ENCODE measurements at places on chromosomes 1 and 21.

DNA sequence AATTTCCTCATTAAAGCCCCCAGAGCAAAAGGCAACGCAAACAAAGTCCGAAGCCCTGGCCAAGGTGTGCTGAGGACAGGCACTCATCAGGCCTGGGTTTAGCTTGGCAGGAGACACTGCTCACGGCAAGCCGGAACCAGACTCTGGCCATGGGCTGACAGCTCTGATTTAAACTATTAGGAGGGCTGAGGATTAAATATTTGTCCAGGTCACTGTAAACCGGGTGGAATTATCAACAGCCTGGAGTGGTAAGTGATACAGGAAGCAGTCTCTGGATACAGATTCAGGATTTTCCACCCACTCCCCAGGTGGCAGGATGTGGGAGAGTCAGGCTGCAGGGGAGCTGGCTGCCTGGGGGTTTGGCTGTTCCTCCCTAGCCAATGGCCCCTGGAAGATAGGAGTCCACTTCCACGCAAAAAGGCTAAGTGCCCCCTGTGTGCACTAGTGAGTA, 42.4 kb downstream of the SLC66A1 start:
- no peak for DNase-seq

DNA sequence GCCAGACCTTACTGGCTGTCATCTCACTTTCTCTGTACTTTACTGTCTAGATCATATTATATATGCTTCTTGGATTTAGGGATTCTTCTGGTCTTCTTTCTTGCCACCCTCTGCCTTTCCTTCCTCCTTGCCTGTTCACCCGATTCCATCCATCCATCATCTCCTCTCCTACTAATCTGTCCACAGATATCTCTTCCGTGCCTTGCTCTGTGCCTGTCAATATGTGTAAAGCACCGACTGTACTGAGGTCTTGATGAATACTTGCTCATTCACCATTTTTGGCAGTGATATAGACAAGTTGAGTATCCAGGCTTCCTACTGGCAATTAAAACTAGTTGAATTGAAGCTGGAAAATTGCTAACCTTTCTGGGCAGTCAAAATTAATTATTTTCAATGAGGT, 8.1 kb downstream of the FMN2 start:
- DNase-seq, result no peak

DNA sequence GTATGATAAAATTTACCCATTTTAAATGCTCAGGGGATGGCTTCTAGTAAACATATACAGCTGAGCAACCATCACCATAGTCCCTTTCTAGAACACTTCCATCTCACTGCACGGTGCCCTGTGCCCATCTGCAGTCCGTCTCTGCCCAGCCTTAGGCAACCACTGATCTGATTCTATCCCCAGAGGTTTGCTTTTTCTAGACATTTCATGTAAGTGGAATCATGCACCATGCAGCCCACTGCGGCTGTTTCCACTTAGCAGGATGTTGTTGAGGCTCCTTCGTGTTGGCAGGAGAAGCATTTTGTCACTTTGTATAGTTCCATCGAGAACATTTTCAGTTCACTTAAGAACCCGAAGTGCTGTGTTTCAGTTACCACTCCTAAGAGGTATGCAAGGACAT, 27.8 kb upstream of the VAMP3 start:
- DNase-seq, result no peak

- DNase-seq, result peak; percentile 68
Measured at GRCh38 chr1:100400404-100400803, 48.1 kb downstream of the CDC14A start.

DNA sequence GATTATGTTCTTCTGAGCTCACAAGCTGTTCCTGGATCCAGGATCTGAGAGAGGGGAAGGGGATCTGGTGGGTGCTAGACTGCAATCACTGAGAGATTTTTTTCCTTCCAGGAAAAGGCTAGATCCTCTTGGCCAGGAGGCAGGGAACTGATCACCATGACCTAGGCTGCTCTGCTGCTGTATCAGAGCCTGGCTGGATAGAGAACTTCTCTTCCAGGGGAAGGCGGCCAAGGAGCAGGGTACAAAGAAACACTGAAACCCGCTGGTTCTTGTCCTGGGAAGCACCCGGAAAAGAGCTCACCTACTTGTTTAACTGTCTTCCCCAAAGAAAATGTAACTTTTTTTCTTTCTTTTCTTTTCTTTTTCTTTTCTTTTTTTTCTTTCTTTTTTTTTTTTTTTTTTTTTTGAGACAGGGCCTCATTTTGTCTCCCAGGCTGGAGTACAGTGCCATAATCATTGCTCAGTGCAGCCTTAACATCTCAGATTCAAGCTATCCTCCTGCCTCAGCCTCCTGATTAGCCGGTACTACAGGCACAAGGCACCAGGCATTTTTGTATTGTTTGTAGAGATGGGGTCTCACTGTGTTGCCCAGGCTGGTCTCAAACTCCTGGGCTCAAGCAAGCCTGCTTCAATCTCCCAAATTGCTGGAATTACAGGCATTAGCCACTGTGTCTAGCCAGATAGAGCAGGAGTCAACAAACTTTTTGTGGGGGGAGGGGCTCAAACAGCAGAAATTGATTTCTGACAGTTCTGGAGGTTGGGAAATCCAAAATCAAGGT, 12.4 kb upstream of the RPS6KA1 start:
- no peak for DNase-seq

GRCh38 chr1:6805004-6805416, 19.8 kb downstream of the CAMTA1 start:
- DNase-seq, result peak; percentile 8

DNA sequence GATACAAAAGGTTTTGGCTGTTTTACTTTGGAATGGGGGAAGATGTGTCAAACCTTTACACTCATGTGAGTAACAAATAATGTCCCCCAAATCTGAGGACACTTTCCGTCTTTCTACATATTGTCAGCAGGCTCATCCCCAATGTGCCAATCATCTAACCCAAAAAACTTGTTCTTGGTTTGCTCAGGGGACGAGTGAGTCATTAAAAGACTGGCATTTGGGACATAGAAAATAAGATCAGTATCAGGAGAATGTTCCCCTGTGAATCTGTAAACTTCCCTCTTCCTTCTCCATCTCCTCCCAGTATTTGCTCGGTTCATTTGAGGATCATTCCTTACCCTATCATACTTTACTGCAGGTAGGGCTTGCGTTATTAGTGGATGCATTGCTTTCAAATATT, 194.1 kb upstream of the RUNX1 start:
- no peak for DNase-seq

GRCh38 chr21:34595457-34595856, 19.5 kb downstream of the RCAN1 start:
- no peak for DNase-seq

DNA sequence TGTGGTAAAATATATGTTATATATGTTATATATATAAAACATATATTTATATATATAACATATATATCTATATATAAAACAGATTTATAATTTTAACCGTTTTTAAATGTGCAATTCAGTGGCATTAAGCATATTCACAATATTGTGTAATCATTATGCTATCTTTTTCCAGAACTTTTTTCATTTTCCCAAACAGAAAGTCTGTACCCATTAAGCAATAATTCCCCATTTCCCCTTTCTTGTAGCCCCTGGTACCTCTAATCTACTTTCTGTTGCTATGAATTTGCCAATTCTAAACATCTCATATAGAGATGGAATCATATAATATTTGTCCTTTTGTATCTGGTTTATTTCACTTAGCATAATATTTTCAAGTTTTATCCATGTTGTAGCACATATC, 10.7 kb upstream of the ARHGEF11 start:
- DNase-seq, result no peak

- DNase-seq, result no peak
Measured at GRCh38 chr1:62897788-62898187, 113.9 kb downstream of the ATG4C start.

DNA sequence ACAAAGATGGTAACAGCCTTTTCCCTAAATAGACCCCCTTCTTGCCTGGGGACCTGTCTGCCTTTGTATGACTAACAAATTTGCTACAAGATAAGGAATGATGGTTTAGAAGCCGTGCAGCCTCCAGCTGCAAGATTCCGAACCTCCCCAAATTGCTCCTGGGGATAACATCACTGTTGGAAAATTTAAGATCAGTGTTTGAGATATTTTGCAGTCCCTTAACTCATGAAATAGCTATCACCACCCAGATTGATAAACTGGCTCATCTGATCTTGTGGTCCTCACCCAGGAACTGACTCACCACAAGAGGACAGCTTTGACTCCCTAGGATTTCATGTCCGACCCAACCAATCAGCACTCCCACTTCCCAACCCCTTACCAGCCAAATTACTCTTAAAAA, 254.7 kb downstream of the USH2A start:
- DNase-seq, result no peak

DNA sequence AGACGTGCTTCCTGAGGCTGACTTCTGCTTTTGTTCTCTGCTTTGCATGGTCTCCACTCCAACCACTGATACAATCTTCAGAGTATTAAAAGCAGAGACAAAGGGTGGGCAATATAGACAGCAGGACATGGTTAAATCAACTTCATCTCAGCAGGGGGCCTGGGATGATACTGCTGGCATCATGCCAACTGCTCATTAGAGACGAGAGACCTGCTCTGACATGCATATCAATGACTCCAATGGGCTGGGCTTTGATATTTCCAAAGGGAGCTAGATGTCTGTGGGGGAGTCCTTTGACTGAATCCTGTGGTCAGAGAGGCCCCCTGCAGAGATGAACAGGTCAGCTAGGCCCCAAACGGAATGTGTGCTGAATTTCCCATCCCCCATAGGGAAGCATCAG, 106.6 kb downstream of the ACTL8 start:
- no peak for DNase-seq

- no peak for DNase-seq
Measured at GRCh38 chr1:22810378-22810777, 99.7 kb downstream of the EPHB2 start.

- DNase-seq, result peak; percentile 49
Measured at GRCh38 chr1:231628207-231628876, 1.8 kb downstream of the DISC1 start.

DNA sequence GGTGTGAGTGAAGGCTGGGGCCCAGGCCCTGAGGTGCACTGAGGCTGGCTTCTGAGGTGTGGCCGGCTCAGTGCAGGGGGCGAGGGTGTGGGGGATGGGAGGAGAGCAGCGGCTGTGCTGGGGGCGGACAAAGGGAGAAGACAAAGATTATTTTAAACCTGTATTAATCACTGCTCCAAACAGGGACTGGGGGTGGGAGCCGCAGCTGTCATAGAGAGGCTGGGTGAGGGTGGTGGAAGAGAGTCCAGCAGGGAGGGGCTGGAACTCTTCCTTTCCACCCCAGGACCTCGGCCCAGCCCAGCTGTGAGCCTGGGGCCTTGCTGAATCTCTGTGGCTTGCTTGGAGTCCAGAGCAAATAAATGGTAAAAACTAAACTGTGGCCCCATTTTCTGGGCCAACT, 106.9 kb downstream of the KCND3 start:
- no peak for DNase-seq

DNA sequence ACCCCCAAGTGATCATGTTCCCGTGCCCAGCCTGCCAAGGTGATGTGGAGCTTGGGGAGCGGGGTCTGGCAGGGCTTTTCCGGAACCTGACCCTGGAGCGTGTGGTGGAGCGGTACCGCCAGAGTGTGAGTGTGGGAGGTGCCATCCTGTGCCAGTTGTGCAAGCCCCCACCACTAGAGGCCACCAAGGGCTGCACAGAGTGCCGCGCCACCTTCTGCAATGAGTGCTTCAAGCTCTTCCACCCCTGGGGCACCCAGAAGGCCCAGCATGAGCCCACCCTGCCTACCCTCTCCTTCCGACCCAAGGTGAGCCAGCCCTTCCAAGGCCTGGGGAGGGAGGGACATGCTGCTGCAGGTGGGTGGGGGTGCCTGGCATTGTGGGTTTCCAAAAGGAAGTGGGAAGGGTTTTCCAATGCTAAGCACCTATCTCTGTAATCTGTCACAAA, 2.3 kb downstream of the TRIM46 start:
- DNase-seq, result peak; percentile 52

DNA sequence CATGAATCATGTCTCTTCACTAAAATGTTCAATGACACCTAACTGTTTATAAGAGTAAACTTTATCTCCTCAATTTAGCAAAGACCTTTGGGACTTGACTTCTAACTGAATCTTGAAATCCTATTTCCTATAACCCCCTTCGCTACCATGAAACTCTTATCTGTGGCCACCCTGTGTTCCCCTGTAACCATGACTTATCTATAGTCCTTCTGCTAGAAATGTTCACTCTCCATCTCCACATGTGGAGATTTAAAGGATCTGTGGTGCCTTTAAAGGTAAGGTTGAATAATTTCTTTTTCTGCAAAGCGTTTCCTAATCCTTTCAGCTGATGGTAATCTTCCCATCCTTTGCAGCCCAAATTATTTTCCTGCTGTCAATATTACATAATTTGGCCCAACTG, 436.3 kb upstream of the RUNX1 start:
- DNase-seq, result no peak

GRCh38 chr1:172973424-172973823, 77.3 kb downstream of the TNFSF18 start:
- no peak for DNase-seq

- DNase-seq, result peak; percentile 25
Measured at GRCh38 chr1:151255381-151255780, 847 bp downstream of the PSMD4 start.
